ENCODE measurements at places on chromosomes 1 and 21.
A peak's percentile ranks its signal among the peaks of the same experiment; 100 is the strongest.

- no peak for DNase-seq
These were observed 109.9 kb downstream of the GALNT2 start for GRCh38 chr1:230176871-230177411.

DNA sequence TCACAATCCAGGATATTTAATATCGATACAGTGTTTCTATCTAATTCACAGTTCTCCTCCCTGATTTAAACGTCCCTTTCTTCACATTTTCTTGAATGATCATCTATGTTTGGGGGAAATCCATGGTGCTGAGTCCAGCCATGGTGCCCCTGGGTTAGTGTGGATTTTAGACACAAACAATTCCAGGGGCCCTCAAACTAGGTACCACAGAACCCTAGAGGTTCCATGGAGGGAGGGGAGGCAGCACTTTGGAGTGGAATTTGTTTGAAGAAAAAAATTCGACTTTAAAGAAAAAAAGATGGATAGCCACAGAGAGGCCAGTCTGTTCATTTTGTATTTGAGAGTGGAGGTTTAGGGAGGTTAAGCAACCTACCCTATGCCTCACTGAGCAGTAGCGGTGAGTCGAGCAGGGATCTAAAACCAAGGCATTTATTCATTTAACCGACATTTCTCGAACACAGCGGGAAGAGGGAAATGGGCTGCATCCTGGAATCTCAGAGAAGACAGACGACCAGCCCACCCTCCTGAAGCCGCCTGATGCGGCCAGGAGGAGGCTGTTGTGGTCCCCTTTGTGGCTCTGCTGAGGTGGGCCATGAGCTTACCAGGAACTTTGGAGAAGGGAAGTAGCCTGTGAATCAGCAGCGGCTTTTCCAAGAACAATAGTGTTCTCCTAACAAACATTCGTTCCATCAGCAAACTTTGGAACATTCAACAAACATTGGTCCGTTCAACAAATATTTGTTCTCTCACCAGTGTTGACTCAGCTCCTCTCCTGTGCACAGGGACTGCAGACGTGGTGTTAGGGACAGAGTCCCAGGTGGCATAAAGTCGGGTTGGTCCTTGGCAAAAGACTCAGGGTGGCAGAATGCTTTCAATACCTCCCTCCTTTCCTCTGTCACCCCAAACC, 103.5 kb upstream of the ZBTB40 start:
- DNase-seq, result no peak

DNA sequence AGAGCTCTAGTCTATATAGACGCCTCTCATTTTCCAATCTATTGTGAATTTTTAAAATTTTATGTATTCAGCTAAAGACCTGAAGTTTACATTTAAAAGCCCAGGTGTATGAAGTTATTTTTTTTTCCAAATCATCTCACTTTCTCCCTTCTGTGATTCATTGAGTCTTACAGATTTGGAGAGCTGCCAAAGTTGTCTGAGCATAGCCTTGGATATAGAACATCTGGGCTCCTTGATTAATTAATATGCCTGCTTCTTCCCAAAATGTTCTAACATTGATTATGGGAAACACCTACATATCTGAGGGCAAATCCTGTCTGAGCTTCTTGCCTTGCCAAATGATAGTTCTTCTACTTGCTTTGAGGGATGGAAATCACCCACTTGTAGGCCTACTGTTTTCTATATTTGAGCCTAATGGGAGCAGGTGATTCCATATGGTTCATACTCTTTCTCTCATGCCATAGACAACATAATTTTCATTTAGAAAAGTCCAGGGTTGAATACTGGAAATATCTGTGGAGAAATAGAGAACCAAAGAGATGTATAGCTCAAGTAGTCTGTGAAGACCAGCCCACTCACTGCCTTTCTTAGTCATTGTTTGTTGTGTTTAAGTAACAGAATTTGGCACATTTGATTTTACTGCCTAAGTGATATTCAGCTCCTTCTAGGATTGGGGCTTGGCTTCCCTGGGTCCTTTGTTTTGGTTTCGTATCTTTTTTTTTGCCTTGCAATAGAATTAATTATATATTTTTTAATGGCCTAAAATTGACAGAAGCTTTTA, 46.2 kb downstream of the MACF1 start:
- no peak for DNase-seq

DNA sequence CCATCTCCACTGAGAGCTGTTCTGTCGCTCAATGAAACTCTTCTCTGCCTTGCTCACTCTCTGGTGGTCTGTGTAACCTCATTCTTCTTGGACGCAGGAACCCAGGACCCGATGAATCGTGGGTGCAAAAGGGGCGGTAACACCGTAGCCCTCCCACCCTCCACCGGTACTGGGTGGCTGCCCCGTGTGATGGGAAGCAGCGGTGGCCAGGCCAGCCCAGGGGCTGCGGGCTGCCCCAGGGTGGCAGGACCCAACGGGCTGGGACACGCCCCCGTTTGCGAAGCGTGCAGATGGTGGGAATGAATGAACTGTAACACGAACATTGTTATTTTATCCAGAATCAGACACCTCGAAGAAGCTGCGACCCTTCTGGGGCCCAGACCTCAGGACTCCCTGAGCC, 92.3 kb upstream of the BACE2 start:
- DNase-seq, result no peak

- DNase-seq, result peak; percentile 61
These were observed 48.8 kb upstream of the RAP1A start for GRCh38 chr1:111570781-111571181.

DNA sequence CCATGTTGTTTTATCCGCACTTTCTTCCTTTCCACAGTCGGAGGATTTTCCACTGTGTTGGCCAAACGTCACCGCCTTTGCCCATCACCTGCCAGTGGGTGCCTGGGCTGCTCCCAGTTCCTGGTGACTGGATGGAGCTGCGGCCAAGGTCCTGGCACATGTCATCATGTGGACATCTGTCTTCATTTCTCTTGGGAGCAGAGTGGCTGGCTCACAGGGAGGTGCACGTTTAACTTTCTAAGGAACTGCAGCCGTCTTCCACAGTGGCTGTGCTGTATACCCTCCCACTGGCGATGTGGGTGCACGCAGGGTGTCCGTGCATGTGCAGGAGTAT, 19.5 kb upstream of the RNF223 start:
- DNase-seq, result no peak

DNA sequence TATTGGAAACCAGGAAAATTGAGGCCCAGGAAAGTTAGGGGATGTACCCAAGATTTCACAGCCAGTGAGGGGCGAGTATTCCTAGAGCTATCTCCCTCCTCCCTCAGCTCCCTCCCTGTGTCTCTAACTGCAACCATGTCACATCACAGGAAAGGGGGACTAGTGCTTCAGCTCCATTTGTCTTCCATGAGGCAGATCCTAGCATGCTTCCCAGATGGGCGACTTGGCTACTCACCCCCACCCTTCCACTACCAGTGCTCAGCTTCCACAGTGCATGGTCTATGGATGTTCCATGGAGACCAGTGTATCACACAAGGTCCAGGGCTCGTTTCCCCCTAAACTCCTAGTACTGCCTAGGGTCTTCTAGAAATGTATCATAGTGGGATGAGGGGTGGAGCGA, 4.6 kb upstream of the SPRR4 start:
- no peak for DNase-seq

DNA sequence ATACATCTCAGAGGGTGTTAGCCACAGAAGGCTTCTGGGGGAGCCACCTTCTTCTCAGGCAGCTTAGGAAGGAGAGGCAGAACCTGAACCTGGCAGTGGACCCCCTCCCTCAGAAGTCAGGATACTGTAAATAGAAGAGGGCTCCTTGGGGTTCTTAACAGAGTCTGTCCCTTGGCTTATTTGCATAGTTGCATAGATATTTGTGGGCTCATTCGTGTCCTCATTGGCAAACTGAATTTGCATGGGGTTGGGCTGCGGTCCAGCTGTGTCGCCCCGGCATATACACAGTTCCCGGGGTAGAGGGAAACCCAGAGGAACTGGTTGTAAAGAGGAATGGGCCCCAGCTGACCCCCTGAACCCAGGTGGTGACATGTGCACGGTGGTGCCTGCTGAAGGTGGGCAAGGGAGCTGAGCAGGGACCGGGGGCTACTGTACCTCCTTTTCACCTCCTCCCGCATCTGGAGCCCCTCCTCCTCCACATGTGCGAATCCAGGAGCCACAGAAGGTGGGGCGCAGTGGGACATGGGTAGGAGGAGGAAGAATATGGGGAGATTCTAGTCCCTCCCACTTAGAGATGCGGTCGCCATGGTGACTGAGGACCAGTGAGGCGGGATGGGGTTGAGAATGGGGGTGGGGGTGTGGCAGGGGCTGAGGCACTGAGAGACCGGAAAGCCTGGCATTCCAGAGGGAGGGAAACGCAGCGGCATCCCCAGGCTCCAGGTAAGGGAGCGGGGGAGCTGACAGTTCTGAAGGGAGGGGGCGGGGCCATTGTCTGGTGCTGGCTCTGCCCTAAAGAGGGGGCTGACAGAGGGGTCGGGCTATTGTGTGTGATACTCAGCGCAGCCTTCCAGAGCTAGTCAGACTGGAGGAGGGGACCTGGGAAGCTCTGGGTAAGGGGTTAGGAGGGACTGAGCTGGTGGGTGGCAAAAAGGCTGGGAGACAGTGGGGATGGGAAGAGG, 3.7 kb upstream of the SEMA4A start:
- peak; percentile 91 for DNase-seq

DNA sequence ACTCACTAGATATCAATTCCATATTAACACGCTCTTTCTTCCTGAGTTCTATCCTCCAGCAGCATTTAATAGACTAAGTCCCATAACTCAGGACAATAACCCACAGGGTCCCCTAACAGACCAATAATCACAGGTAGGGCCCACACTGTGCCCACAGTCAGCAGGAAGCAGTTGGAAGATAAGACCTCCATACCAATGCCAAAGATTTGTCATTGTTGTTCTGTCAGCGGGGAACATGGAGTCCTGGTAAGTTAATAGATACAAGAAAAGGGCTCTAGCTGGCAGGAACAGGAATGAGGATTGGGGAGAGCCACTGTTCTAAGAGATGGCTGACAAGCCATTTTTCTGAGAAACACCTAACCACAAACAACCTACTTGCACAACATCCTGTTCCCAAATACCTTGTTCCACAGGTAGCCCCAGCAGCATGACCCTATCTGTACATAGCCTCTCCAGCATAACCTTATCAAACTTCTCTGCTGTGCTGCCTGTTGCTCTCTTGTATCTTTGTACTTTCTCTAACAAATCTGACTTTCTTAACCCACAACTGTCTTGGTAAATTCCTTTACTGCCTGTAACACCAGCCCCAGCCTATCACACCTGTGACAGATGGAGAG, 142.0 kb upstream of the KCNJ15 start:
- DNase-seq, result no peak

GRCh38 chr1:7642781-7643529, 128.1 kb upstream of the VAMP3 start:
- no peak for DNase-seq

DNA sequence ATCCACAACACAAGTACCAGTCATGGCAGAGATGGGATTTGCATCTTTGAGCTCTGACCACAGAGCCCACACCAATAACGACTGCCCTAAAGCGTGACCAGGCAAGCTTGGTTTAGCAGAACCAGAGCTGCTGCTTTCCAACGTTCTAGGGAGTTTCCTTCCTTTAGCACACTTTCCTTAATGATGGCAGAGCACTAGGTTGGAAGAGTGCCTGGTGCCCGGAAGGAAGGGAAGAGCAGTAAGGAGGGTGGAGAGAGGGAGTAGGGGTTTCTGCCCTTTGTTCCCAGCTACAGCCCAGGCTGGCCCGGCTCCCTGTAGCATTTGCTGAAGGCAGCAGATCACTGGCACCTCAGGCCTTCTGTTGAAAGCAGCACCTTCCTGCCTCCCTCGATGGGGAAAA, 6.1 kb upstream of the EVA1C start:
- DNase-seq, result no peak

Data from OCI-LY7 (cell line).